ENCODE measurements at places on chromosomes 5 and 9.

GRCh38 chr9:85898332-85898731, 42.6 kb upstream of the NAA35 start:
- DNase-seq: no peak

DNA sequence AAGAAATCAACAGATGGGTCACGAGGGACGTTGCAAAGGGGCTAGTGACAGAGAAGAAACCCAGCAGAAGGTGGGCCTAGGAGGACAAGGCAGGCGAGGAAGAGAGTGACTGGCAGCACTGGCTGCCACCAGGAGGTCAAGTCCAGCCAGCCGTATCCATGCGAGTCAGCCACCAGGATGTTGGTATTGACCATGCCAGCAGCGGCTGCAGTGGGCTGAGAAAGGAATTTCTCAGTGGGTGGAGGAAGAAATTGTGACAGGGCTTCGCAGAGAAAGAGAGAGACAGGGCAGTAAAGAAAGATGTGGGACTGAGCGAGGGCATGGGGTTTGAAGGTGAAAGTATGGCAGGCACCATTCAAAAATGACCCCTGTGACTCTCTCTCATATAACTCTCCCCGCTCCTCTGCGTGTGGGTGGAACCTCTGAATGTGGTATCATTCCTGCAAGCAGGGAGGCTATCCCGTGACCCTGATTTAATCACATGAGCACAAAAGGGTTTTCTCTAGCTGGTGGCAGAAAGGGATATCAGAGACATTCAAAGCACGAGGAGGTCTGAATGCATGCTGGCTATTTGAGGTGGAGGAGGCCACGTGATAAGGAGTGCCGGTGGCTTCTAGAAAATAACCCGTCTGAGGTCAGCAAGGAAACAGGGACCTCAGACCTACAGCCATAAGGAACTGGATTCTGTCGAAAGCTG, 45.4 kb upstream of the FBXW11 start:
- DNase-seq: no peak

- DNase-seq: no peak
These were observed 21.4 kb downstream of the AGXT2 start for GRCh38 chr5:35026280-35026840.

- no peak for DNase-seq
These were observed 136.9 kb upstream of the ANKH start for GRCh38 chr5:15008476-15008875.

DNA sequence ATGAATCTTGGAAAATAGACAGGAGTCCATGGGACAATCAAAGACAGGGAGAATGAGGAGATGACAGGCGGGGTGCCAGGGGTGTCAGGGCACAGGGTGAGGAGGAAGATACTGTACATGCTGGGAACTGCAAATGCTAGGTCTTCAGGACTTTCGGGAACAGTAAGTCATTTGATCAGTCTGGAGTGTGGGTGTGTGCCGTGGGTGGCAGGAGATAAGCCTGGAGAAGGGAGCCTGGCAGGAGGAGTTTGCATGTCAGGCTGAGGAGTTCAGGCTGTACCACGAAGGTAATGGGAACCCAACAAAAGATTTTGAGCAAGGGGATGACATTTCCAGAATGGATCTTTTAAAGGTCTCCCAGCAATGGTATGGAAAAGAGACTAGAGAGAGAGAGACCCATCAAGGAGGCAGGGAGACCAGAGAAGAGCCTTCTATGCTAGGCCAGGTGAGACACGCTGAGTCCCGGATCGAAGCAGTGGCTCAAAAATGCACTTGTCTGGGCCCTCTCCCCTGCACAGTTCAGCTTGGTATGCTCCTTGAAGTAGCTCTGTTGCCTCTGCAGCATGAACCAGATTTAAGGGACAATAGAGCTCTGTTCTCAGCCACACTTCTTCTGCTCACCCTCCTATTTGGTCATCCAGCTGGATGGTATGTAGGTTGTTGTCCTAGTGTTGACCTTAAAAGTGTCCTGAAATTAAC, 77.0 kb upstream of the FER start:
- DNase-seq: no peak

DNA sequence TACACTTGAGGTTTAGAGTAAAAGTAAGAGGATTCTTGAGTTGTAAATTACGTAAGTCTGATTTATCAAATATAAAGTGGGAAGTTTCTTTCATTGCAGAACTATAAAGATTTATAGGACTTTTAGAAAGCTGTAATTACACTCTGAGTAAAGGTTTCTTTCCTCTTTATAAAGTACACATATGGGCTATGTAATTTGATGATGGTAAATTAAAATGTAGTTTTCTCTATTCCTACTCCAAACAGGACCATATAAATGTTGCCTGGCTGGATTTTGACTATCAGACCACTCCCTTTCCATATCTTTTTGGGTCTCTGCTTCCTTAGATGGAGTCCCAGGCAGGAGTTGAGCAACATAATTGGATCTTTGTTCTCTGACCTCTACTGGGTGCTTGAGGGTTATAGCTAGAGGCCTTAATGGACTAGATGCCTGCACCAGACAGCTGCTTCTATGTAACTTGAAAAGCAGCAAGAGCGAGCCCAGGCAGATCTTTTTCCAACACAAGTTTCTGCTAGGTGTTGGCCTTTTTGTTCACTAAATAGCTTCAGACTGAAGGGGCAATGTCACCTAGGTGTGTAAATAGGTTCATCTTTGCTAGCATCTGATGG, 11.4 kb upstream of the TEX48 start:
- DNase-seq: no peak

DNA sequence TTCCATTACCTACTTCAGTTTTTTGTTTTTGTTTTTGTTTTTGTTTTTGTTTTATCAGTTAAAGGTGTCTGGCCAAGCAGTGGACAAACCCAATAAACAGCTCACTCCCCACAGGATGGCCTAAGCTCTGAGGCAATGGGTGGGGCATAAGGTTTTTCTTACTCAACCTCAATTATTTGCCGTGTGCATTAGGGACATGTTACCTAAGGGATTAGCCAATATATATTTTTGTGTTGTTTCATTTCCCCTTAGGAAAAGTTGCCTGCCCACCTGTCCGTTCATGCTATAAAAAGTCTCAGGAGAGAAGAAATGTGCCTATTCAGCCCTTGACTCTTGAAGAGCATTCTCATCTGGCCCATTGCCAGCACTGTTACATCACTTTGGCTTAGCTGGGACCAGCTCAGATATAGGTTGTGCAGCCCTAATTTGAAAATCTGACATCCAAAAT, 7.3 kb downstream of the SH3RF2 start:
- peak; percentile 32 for DNase-seq

- DNase-seq: no peak
These were observed 57.2 kb upstream of the RIC1 start for GRCh38 chr9:5571629-5572232.

- DNase-seq: no peak
These were observed 5.6 kb downstream of the JMY start for GRCh38 chr5:79241535-79241979.

DNA sequence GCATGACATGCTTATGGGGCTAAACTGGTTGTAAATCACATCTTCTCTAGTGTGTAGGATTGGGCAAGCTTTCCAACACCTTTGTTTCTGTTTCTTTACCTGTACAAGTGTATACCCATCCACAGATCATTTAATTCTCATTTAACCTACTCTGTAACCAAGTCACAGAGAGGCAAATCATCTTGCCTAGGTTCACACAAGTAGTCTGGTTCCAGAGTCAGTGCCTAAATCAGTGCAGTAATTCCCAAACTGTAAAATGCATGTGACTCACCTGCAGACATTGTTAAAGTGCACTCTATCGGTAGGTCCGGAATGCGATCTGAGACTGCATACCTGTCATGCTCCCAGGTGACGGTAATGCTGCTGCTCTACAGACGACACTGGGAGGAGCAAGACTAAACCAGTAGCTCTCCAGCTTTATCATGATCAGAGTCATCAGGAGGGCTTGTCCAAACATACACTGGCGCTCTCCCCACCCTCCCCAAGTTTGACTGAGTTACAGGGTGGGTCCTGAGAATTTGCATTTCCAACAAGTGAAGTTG, 107.9 kb upstream of the FREM1 start:
- no peak for DNase-seq

DNA sequence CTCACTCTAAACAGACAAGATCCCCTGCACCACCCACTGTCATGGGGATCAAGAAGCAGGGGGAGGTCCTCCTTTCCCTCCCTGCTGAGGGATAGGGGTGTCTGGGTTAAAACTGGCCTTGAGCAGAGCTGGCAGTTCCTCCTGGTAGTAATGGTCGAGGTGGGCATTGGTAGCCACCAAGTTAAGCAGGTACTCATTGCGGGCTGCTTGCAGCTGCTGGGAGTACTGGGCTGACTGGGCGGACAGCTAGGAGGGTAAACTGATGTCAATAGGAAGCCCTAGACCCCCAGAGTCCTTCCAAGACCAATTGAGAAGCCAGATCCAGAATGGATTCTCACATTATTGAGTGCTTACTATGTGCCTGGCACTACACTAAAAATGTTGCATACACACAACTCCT, 3.4 kb downstream of the FCHSD1 start:
- no peak for DNase-seq

DNA sequence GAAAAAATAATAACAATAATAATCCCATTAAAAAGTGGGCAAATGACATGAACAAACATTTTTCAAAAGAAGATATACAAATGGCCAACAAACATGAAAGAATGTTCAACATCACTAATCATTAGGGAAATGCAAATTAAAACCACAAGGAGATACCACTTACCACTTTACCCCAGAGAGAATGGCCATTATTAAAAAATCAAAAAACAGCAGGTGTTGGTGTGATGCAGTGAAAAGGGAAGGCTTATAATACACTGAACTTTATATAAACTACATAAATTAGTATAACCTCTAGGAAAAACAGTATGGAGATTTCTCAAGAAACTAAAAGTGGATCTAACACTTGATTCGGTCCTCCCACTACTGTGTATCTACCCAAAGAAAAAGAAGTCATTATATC, 81.9 kb downstream of the DROSHA start:
- no peak for DNase-seq

DNA sequence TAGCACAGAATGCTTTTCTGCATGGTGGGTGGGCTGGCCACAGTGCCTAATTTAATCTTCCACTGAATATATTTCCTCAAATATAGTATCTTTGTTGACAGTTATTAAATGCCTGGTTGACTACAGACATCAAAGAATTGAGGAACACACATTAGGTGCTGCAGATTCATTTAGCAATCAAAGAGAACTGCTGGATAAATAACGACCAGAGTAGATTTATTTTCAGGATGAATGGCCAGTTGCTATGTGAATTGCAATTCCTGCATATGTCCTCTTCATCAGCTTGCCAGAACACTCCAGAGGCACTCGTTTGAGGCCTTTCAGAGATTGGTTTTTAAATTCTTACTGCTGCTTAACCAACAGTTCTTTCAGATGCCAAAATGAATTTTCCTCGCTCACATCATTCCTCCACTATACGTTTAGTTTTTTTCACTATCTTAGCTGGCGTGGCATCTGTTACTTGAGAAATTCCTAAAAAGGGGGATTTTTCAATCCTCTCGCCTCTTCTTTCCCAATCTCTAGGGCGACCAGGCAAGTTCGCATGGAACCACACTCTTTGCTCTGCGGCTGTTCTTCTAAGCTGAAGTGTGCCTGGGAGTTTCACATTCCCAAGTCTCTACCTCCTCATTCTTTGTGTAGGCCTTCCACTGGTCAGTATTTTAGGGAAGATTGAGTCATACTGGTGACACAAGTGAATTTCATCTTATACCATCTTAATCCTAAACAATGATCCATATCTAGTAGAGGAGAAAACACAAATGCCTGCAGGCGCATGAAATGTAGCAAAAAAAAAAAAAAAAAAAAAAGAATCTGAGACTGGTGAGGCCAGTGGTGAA, 237.1 kb upstream of the NMUR2 start:
- no peak for DNase-seq

- DNase-seq: peak; percentile 92
These were observed 5.2 kb upstream of the IRF1 start for GRCh38 chr5:132495667-132496190.

GRCh38 chr5:61177716-61178115, 15.4 kb upstream of the SMIM15 start:
- no peak for DNase-seq
